ENCODE measurements at places on chromosomes 5 and 9.

GRCh38 chr5:168020542-168021294, 270.7 kb upstream of the WWC1 start:
- DNase-seq, result peak; percentile 34

DNA sequence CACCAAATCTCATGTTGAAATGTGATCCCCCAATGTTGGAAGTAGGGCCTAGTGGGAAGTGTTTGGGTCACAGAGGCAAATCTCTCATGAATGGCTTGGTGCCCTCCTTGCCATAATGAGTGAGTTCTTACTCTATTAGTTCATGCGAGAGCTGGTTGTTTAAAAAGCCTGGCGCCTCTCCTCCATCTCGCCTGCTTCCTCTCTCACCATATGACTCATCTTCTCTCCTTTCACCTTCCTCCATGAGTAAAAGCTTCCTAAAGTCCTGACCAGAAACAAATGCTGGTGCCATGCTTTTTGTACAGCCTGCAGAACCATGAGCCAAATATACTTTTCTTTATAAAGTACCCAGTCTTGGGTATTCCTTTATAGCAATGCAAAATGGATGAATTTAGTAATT, 20.9 kb upstream of the ARHGAP26 start:
- DNase-seq, result no peak

- DNase-seq, result no peak
Observed at GRCh38 chr5:18888821-18889220, 1099.2 kb downstream of the CDH18 start.

- no peak for DNase-seq
Observed at GRCh38 chr5:111545031-111545430, 32.7 kb upstream of the STARD4 start.

- no peak for DNase-seq
Observed at GRCh38 chr5:151571270-151572173, 19.6 kb downstream of the FAT2 start.

DNA sequence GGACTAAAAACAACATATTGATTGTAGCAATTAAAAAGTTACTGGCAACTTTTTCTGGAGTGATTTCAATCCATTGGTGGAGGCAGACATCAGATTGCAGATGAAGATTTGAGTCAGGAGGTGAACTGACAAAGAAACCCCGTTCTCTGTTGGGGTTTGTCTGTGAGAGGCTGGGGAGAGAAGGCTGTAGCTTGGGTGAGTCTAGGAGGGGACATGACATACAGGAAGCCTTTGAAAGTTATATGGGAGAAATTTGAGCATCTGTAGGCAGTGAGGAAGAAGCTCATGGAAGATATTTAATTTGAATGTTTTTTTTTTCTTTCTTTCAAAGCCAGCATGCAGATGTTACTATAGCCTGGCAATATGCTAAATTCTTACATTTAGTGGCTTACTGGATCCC, 26.0 kb downstream of the KDM4C start:
- DNase-seq, result no peak

DNA sequence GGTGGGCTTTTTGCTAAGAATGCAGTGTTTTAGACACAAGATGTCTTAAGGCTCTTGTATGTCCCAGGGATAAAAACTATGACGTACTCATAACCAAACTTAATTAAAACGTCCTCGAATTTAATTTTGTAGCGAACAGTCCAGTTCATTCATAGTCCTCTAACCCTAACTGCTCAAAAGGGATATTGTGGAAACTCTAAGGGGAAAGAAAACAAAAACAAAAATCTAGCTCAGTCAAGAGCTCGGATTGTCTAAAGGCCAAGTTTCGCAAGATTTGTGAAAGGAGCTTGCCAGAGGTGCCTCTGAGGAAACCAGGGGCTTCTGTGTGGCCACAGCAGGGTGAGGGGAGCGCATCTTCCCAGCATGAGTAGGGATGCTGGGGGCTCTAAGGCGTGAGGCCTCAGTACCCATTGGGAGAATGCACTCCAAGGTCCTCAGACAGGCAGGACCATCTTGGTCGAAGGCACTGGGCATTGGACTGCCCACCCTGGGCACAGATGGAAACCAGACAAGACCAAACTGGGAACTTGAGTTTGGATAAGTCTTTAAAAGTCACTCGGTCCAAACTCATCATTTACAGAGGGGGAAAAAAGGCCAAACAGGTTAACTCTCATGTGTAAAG, 71.8 kb downstream of the PRRT1B start:
- no peak for DNase-seq

DNA sequence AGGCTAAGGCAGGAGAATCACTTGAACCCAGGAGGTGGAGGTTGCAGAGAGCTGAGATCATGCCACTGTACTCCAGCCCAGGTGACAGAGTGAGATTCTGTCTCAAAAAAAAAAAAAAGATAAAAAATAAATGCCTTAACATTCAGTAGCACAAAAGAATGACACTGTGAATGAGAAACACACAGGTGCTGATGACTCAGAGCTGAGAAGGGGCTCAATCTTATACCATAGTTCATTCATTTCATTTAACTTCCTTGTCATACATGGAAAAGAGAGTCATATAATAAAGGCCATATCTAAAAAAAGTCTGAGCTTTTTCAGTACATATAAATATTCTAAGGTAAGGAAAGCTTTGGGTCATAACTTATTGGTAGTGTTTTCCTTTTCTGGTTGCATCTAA, 40.6 kb downstream of the WWC1 start:
- no peak for DNase-seq

All from head of caudate nucleus (tissue), 42 donors.